Stimulated activated CD4-positive, alpha-beta T cell treated with anti-CD3 and anti-CD28 coated beads, Interleukin-1b, Interleukin-23, amount 100 ng/mL, for 1 hour (primary cell): ENCODE measurements at places on chromosomes 3 and 15.

- no peak for DNase-seq
Measured at GRCh38 chr15:38182900-38183299, 69.7 kb upstream of the SPRED1 start.

GRCh38 chr15:95350908-95351307 lies 979.6 kb upstream of the NR2F2 start:
- DNase-seq, result no peak

- no peak for DNase-seq
Measured at GRCh38 chr3:135082706-135083105, 287.6 kb downstream of the EPHB1 start.

DNA sequence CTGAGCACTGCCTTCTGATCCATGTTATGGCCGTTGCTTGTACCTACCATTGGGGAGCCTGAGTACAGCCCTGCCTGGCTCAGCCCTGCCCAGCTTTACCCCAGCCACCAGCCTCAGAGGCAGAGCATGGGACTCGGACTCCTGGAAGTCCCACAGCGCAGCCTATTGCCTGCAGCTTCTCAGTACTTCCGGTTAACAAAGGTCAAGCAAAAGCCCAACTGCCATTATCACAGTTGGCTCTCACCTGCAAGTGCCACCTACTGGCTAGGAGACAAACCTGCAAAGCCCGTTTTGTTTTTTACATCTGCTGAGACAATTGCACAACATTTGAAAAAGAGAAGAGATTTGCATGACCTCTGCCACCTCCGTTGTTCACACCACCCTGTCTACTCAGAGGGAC lies 1081.7 kb downstream of the NAALADL2 start:
- no peak for DNase-seq

DNA sequence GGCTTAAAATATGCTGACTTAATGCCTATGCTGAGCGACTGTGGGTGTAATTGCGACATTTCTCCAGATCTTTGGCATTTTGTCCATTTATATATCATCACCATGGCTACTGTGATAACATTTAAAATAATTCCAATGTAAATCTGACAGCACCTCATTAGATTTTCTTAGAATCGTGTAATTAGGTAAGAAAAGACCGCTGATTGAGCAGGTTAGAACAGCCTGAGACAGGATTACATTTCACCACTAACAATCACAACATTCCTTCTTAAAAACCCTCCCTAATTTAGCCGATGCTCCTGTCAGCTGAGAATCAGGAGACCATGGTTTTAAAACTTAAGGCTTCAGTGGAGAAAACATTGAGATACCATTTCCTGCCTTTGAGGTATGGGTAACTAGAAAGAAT lies 455.3 kb upstream of the PDZRN3 start:
- DNase-seq, result no peak

DNA sequence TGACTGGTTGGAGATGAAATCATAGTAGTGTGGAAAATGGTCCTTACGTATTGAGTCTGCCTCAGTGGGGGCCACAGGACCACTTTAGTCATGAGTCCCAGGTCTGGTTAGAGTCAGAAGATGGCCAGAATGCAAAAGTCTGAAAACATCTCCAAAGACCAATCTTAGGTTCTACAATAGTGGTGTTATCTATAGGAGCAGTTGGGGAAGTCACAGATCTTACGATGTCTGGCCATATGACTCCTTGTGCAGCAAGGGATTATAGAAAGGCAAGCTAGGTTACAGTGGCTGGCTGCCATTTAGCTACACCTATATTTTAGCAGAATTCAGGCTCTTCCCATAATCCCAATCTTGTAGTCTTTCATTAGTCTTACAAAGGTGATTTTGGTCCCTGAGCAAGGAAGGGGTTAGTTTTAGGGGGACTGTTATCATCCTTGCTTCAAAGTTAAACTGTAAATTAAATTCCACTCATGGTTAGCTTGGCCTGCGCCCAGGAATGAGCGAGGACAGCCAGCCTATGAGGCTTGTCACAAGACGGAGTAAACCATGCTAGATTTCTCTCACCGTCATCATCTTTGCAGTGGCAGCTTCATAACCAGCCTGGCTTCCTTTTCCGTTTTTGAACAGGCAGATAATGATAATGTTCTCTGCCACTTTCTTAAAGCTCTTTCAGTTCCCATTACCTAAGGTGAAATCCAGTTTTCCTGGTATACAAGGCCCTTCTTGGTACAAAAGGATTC lies 134.1 kb downstream of the VPS8 start:
- DNase-seq, result no peak

DNA sequence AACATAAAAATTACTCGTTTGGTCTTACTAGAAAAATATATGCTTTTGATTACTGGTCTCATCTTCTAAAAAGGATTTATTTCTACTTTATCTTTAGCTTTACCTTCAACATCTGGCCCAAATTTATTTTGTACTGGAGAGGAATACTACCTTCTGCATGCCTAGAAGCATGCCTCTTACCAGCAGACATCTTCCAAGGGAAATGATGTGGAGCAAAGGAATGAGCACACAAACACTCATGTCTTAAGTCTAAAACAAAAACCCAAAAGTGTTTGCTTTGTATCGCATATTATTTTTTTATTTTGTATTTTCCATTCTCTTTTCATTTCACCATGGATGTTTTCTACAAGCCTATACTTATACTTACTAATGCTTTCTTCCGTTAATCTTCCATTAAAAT lies 304.6 kb upstream of the KCNMB2 start:
- DNase-seq, result no peak

GRCh38 chr15:57751177-57751800 lies 44.8 kb downstream of the POLR2M start:
- DNase-seq, result no peak

DNA sequence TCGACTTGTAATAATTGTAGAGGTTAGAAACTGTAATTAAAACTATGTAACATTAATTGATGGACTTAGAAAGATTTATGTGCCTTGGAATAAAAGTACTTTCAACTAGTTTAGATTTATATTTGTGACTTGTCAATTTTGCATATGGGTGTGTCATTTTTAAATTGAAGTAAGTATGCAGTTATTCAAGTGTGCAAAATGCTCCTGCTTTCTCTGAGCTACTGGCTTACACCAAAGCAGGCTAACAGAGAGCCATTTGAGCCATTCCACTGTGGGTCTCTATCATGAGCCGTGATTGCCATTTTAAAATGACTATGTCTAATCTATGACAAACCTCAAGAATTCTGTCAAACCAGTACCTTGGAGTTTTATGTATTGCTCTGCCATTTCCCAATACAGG lies 345.0 kb upstream of the MDFIC2 start:
- no peak for DNase-seq

GRCh38 chr3:117853923-117854668 lies 1144.5 kb downstream of the TUSC7 start:
- no peak for DNase-seq

- no peak for DNase-seq
Measured at GRCh38 chr3:4408958-4409357, 58.1 kb downstream of the SUMF1 start.

DNA sequence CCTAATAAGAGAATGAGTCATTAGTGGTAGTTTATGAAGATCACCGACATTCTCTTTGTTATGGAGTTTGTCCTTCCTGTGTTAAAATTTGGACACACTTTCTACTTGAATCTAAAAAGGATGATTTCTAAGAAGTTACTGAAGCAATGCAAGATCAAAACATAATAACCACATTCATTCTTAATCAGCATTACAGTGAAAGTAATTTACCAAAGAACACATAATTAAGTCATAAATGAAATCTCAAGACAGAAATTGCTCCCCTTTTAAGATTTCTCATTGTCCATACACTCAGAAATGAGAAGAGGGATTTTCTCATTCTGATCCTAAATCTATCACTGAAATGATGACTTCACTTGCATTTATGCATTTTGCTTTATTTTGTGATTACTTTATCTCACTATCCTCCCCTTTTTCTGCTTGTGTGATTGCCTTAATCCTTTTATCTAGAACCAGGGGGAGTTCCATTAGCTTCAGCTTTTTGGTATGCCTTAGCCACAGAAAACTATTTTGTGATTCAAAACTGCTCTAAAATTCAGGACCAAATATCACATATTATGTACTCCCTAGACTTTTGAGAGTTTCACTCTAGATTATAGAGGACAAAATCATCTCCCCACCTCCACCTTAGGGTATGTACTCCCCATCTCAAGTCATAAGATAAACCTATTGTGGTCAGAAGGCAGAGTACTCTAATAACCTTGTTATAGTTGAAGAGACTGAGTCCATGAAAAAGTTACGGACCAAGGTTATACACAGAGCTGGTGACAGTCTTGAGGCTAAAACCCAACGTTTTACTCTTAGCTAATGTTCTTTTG lies 817.6 kb upstream of the CFAP20DC start:
- DNase-seq, result no peak

- no peak for DNase-seq
Measured at GRCh38 chr3:90016555-90016954, 909.1 kb downstream of the EPHA3 start.

DNA sequence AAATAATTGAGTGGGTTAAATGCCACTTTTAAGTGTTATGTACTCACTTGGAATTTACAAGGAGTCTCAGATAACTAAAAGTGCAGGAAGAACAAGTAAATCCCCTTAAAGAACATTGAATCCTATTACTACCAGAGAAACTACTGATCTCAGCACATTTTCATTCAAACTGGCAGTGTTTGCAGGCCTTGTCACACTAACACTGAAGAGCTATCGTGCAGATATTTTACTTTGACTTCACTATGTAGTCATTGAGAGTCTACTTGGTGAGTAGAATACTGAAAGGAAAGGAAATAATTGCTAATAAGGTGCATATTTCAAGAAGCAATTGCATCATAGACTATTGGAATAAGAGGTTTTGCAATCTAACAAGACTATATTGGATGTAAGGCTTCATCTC lies 721.4 kb upstream of the CBLB start:
- DNase-seq, result no peak
